Hepatocyte (in vitro differentiated cells): ENCODE measurements at places on chromosomes 7 and 10. TPM values are rescaled to one million over a fixed set of nuclear protein-coding genes. Genes with fewer than 3 reads are reported as not detected.

The ACSL5 gene
- total RNA-seq = 40.2 and 43.1 TPM in 2 replicates

The TRPV6 gene
- total RNA-seq = 3.5 and 5.9 TPM in 2 replicates

The SEMA3A gene
- 64.6 and 72.3 TPM in 2 replicates for total RNA-seq

The TYW1 gene
- 18.5 and 19.8 TPM in 2 replicates for total RNA-seq

The C10orf105 gene
- total RNA-seq = not detected in 2 replicates

The CYP2C19 gene
- 44.6 and 46.4 TPM in 2 replicates for total RNA-seq
